Type B pancreatic cell (in vitro differentiated cells): ENCODE measurements at places on chromosomes 12 and 14. TPM values are rescaled to one million over a fixed set of nuclear protein-coding genes. Genes with fewer than 3 reads are reported as not detected.

CMA1 gene
- total RNA-seq: not detected in 2 replicates

IFNG gene
- total RNA-seq: not detected in 2 replicates

- DNase-seq: no peak
These were observed 24.6 kb downstream of the PLXNC1 start for GRCh38 chr12:94172973-94173372.

DNA sequence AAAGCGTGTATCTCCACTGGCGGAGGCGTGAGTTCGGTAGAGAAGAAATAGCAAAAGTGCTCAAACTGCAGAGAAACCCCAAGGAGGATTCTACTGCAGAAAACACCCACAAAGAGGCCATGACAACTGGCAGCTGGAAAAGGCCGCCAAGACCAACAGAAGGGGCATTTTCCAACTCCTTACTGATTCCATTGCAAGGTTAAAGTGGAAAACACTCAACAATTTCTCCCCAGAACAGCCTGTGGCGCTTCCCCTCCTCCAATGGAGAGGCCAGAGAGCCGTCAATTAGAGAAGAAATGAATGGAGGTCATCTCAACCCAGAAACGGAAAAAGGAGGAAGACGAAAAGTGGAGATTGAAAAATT is 618 bp upstream of the ANKRD52 start:
- no peak for DNase-seq
